ENCODE measurements at places on chromosomes 1 and 21.

- DNase-seq: no peak
These were observed 29.3 kb downstream of the NUP133 start for GRCh38 chr1:229478852-229479251.

DNA sequence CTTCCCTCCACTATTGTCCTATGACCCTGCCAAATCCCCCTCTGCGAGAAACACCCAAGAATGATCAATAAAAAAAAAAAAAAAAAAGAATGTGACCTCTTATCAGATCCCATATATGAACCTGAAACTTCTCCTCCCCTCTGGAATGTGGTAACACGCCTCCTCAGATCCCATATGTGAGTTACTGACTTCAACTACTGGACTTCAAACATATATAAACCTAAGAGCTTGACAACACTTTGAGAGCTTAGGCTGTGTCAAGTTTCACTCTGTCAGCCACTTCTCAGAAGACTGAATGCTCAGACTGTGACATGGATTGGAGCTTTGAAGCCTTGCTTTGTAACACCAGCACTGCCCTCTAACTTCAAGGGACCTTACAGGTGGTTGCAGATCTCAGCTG is 148.4 kb downstream of the COP1 start:
- no peak for DNase-seq

GRCh38 chr1:199794105-199794863 is 233.2 kb upstream of the NR5A2 start:
- no peak for DNase-seq

GRCh38 chr1:226658546-226659125 is 80.4 kb downstream of the ITPKB start:
- DNase-seq: no peak

GRCh38 chr1:202255343-202255742 is 61.7 kb downstream of the LGR6 start:
- no peak for DNase-seq

- no peak for DNase-seq
These were observed 24.7 kb upstream of the HMGN1 start for GRCh38 chr21:39373634-39374033.

GRCh38 chr21:38244885-38245869 is 11.6 kb upstream of the KCNJ15 start:
- no peak for DNase-seq

DNA sequence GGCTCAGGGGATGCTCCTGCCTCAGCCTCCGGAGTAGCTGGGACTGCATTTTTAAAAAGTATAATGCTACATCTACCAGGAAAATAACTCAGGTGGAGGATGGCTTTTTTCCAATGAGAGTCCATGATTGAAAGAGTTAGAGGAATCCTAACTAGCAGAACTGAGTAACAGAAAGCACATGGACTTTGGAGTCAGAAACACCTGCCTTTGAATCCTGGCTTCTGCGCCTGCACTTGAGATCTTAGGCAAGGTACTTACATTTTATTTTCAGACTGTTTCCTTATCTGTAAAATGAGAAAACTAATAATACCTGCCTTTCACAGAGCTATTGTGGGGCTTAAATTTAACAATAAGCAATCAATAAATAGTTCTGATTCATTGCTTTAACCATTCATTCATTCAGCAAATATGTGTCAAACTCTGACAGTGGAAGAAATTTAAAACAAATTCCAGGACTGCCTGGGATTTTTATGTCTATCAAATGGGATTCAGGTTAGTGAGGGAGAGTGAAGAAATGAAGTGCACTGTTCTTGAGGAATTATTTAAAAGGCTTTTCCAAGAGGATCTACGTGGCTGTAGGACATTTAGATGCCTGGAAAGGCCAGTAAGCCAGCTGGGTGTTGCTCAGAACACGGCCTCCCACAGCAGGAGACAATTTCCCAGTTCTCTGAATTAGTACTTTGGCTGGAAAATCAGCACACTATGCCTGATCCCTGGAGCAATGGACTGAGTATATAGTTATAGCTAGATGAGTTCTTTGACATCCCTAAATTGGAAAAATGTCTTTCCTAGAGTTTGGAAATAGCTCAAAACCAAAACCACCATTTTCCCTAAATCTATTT is 12.8 kb upstream of the LBR start:
- DNase-seq: no peak

DNA sequence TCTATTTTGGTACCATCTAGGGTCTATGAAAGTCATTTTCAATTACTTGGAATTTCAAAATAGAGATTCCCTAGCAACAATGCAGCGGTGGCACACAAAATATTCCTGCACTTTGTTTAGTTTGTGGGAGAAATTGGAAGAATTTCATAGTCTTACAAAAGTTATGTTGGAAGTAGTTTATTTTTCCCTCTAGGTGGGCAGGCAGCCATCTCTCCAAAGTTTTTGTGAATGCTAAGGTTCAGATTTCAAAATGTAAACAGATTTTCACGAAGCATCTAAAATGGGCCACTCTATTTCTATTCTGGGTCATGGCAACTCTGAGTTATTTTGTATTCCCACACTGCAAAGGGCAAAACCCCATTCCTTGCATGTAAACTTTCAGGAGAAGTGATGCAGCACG is 8.0 kb downstream of the SMCP start:
- no peak for DNase-seq

DNA sequence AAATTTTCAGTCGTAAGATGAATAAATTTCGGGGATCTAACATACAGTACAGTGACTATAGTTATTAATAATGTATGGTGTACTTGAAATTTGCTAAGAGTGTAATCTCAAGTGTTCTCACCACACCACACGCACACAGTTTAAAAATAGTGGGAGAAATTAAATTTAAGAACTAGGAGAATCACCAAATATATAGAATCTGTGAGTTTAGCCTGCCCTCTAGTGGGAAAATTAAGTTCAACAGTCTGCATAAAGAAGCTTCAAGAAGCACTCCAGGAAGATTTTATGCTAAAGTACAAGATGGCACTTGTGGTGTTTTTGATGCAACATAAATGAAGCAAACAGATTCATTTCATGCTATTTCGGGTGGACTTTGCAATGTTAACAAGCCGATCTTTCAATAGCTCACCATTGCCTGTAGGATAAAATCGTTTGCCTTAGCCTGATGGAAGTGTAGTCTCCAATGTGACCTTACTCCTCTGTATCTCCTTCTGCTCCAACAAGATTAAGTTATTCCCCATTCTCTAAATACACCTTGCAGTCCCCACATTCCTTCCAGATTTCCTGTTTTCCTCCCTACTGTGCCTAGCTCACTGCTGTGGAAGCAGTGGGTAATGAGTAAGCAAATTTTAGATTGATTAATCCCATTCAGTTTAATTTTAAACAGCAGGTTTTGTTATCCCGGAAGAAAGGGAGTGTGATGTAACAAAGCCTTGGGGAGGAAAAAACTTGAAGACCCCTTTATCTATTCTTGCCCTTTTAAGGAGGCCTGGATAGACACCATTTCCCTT is 8.7 kb upstream of the PIK3C2B start:
- DNase-seq: peak; percentile 59

- no peak for DNase-seq
These were observed 177.1 kb downstream of the GABPA start for GRCh38 chr21:25911730-25912401.

- DNase-seq: no peak
These were observed 41.3 kb upstream of the PLA2G5 start for GRCh38 chr1:20028726-20029125.

GRCh38 chr1:53502641-53503432 is 43.6 kb downstream of the DMRTB1 start:
- no peak for DNase-seq

- no peak for DNase-seq
These were observed 22.8 kb downstream of the TAS1R2 start for GRCh38 chr1:18836654-18837053.

DNA sequence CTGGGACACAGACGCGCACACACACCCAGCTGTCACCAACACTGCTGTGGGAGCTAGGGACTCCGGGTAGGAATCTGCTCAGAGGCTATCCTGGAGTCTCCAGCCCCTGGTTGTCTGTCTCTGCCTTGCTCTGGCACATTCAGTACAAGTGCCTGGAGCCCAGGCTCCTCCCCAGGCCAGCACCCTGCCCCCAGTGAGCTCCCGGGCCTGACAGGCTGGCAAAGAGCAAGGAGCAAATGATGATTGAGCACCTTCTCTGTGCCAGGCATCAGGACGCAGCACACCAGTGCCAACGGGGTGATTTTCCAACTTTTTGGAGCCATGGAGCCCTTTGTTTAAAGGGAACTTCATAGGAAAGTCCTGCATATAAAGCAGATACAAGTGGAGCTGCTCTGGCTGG is 6.5 kb downstream of the CNTN2 start:
- DNase-seq: no peak

- DNase-seq: no peak
These were observed 323.0 kb upstream of the USP25 start for GRCh38 chr21:15406791-15407190.

GRCh38 chr1:72636631-72637030 is 354.3 kb upstream of the NEGR1 start:
- DNase-seq: no peak

- DNase-seq: no peak
These were observed 2.7 kb upstream of the FDPS start for GRCh38 chr1:155305881-155306391.

GRCh38 chr1:235397733-235398132 is 30.5 kb downstream of the TBCE start:
- no peak for DNase-seq

DNA sequence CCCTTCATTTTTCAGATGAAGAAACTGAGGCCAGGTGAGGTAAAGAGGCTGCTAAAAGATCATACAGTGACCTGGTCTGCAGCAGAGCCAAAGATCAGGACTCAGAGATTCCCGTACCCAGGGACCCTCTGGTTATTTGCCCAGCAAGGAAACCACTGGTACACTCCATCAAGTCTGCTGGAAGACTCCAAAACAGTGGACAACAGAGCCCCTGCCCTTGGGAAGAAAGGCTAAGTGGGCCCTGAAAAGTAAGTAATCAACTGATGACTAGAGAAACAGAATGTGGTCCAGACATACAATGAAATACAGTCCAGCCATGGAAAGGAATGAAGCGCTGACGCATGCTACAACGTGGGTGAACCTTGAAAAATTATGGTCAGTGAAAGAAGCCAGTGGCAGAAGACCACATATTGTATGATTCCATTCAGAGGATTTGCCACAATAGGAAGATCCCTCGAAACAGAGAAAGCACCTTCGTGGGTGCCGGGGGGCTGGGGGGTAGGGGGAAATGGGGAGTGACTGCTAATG is 106.4 kb downstream of the ETS2 start:
- DNase-seq: no peak

- DNase-seq: no peak
These were observed 63.9 kb upstream of the C1orf105 start for GRCh38 chr1:172356620-172357019.

- no peak for DNase-seq
These were observed 68.6 kb upstream of the MCOLN3 start for GRCh38 chr1:85116856-85117255.

DNA sequence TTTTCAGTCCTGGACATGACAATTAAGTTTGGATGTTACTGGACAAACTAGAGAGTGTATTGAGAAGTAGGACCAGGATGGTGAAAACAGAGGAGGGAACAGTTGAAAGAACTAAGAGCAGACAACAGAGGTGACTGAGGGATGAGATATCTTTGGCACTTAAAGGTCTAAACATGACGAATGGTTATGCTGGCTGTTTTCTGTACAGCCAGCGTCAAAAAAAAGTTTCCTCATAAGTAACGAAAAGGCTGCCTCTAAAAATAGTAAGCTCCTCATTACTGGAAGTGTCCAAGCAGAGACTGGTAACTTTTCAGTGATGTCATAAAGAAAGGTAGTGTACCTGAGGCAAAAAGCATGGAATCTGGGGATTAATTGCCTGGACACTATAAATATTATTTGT is 35.2 kb upstream of the AK4 start:
- DNase-seq: no peak

DNA sequence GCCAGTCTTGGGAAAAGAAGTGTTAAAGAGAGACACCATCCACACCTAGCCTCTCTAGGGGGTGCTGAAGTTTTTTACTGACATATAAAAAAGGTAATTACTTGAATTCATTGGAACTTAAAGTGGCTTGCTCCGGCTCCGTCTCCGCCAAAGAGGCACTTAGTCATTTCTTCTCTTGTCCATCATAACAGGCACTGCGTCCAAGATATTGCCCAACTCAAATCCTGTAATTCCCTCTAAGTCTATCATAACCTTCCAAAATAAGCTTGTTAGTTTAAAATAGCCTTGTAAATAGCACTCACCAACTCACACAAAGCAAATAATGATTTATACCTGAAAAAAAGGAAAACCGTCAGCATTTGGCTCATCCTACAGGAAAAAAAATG is 160.5 kb downstream of the ZBTB18 start:
- no peak for DNase-seq

DNA sequence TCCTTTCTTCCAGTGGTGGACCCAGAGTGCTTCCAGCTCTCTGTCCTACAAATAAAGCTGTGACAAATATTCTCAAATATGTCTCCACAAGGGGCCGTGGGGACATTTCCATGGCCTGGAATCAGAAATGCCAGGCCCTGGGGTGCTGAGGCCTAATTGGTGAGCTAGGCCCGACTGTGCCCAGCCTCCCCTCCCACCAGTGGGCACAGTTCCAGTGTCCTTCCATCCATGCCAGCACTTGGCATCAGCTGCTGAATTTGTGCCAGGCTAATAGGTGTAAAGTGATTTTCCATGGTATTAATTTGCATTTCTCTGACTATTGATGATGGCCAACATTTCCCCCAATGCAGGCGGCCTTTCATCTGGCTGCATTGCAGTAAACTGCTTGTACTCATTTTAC is 48.5 kb upstream of the B3GALT5 start:
- DNase-seq: no peak

DNA sequence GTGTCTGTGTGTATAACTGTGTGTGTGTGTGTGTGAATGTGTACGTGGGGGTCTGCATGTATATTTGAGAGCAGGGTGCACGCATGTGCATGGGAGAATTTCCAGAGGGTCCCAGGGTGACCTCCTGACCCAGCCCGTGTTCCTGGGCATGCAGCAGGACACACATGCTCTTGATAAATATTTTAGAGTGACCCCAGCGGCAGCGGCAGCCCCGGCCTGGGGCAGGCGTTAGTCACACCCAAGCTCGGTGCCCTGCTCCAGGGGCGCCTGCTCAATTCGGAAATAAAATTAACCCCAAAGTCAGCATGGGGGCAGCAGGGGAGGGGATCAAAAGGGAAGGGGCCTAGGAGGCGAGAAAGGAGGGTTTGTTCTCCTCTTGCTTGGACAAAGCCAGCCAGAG is 107.5 kb downstream of the PAX7 start:
- DNase-seq: no peak

GRCh38 chr1:201535046-201535918 is 3.6 kb upstream of the NAV1 start:
- DNase-seq: no peak

GRCh38 chr1:36484099-36484498 is 1.4 kb upstream of the CSF3R start:
- no peak for DNase-seq

GRCh38 chr1:231337043-231337471 is 595 bp downstream of the EXOC8 start:
- DNase-seq: no peak
